ENCODE measurements at places on chromosomes 3 and 15. TPM values are rescaled to one million over a fixed set of nuclear protein-coding genes. Genes with fewer than 3 reads are reported as not detected.

RAD54L2 gene
- 24.1 TPM for total RNA-seq

KLF15 gene
- total RNA-seq, result not detected

CLRN1 gene
- total RNA-seq, result not detected

C3orf52 gene
- total RNA-seq, result 3.3 TPM

TMEM108 gene
- not detected for total RNA-seq

GRIP2 gene
- total RNA-seq, result not detected

ERICH6 gene
- not detected for total RNA-seq

ZPLD1 gene
- total RNA-seq, result not detected

LCTL gene
- not detected for total RNA-seq

SCG3 gene
- not detected for total RNA-seq

DNA sequence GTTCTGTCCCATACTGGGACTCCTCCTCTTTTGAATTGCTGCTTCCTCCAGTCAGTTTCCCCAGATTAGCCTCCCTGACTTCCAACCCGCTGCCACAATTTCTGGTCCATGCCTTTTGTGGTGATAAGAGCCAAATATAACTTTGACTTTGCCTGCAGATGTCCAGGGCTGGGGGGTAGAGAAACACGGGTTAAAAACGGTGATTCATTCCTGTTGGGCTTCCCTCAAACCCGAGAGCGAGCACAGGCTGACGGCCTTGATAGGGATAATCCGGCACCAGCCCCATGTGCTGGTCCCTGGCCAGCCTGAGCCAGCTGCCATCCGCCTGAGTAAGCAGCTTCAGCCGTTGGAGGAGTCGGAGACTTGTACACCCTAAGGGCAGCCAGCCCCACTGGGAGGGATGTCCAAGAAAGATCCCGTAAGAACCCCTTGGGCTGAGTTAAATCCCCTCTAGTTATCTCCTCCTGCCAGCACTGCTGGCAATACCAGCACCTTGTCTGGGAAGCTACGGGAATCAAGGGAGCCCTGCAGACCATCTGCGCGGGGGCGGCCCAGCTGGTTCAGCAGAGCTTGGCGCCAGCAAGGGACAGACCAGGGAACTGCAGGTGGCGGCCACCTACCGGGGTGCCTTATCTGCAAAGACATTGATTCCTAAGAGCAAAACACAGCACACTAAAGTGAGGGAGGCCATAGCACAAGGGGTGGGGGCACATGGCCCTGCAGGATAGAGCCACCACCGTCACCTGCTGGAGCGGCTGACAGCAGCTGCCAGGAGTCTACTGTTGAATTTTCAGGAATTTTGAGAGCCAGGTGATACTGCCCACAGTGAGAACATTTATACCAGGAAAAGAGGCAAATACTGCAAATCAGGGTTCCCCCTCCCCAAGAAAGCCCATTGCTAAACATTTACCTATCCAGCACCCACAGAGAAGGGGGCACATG is 18.1 kb downstream of the CSPG4 start:
- no peak overlapping the region for H3K4me3 ChIP-seq
- H3K36me3 ChIP-seq, result no peaks in the 10 kb centered on the region
- H3K27me3 ChIP-seq, result peaks cover 7% of the 10 kb centered on the region
- H3K27ac ChIP-seq, result no peak overlapping the region
- peak; percentile 49 for DNase-seq

GRCh38 chr15:68445351-68445750 is 13.4 kb upstream of the ITGA11 start:
- DNase-seq, result no peak
- H3K27me3 ChIP-seq, result peaks cover 29% of the 10 kb centered on the region
- H3K4me1 ChIP-seq, result no peaks in the 10 kb centered on the region
- no peaks in the 10 kb centered on the region for H3K36me3 ChIP-seq
- H3K4me3 ChIP-seq, result no peak overlapping the region

GRCh38 chr3:11072631-11073030 is 80.1 kb downstream of the SLC6A1 start:
- peaks cover 30% of the 10 kb centered on the region for H3K27me3 ChIP-seq
- DNase-seq, result no peak
- no peaks in the 10 kb centered on the region for H3K4me1 ChIP-seq
- no peak overlapping the region for H3K4me3 ChIP-seq
- H3K36me3 ChIP-seq, result no peaks in the 10 kb centered on the region

DNA sequence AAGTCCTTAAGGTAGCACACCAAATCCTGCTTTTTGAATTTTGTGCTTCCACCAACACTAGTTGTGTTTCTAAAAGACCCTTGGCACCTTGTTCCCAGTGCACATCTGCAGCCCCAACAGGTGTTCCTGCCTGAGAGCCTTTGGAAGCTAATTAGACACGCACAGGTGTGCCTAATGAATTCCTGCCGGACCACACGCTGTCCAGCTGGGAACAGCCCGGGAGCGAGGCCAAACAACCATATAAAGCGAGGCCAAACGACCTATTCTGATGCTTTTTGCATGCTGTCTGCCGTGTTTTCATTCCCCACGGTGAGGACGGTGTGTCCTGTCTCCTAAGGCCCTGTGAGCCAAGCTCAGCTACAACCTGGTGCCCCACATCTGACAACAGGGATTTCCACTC is 99.5 kb downstream of the ATG7 start:
- no peak overlapping the region for H3K4me3 ChIP-seq
- peaks cover 8% of the 10 kb centered on the region for H3K36me3 ChIP-seq
- no peak overlapping the region for H3K27ac ChIP-seq
- H3K4me1 ChIP-seq, result no peaks in the 10 kb centered on the region

- peaks cover 2% of the 10 kb centered on the region for H3K27me3 ChIP-seq
- no peak overlapping the region for H3K4me3 ChIP-seq
- no peaks in the 10 kb centered on the region for H3K36me3 ChIP-seq
- no peak overlapping the region for H3K27ac ChIP-seq
- H3K4me1 ChIP-seq, result no peaks in the 10 kb centered on the region
Observed at GRCh38 chr3:176861137-176861536, 336.1 kb downstream of the TBL1XR1 start.

GRCh38 chr3:171178714-171179113 is 152.2 kb upstream of the SLC2A2 start:
- H3K27ac ChIP-seq, result peak overlapping the region; percentile 25
- H3K4me1 ChIP-seq, result peaks cover 42% of the 10 kb centered on the region
- H3K4me3 ChIP-seq, result no peak overlapping the region
- H3K36me3 ChIP-seq, result peaks cover 30% of the 10 kb centered on the region
- H3K27me3 ChIP-seq, result no peaks in the 10 kb centered on the region

- H3K27me3 ChIP-seq, result peaks cover 4% of the 10 kb centered on the region
- H3K27ac ChIP-seq, result no peak overlapping the region
- no peaks in the 10 kb centered on the region for H3K4me1 ChIP-seq
- no peak for DNase-seq
- no peak overlapping the region for H3K4me3 ChIP-seq
Observed at GRCh38 chr15:60616147-60616546, 137.2 kb upstream of the ICE2 start.

DNA sequence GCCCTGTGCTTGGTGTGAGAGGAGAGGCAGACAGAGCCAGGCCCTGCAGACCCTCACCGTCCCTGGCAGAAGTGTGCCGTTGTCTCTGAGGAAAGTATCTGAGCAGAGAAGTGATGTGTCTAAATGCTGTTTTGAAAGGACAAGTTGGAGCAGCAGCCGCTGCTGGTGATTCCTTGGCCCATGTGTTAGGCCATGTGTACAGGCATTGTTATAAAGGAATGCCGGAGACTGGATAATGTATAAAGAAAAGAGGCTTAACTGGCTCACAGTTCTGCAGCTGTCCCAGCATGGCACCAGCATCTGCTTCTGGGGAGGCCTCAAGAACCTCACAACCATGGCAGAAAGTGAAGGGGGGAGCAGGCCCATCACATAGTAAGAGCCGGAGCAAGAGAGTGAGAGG is 334.6 kb upstream of the ATP10A start:
- H3K4me1 ChIP-seq, result no peaks in the 10 kb centered on the region
- H3K4me3 ChIP-seq, result no peak overlapping the region
- H3K36me3 ChIP-seq, result no peaks in the 10 kb centered on the region
- no peaks in the 10 kb centered on the region for H3K27me3 ChIP-seq
- no peak overlapping the region for H3K27ac ChIP-seq

DNA sequence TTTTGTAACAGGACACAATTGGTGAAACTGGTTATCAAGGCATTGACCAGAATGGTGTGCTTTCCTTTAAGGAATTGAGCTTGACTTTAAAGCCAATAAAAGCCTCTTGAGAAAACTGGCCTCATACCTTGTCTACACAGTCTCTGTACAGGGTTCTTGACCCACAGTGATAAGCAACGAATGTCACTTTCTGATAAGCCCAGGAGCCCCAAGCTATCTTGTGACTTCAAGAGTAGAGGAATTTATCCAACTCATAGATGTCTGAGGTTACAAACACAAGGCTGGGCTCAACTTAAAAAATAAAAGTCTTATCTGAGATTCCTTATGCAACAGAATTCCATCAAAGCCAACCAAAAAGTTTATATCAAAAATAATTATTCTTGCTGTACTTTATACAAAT is 212.1 kb downstream of the GBE1 start:
- no peak overlapping the region for H3K27ac ChIP-seq
- H3K4me3 ChIP-seq, result no peak overlapping the region
- H3K36me3 ChIP-seq, result peaks cover 25% of the 10 kb centered on the region
- H3K27me3 ChIP-seq, result no peaks in the 10 kb centered on the region
- no peaks in the 10 kb centered on the region for H3K4me1 ChIP-seq

- no peaks in the 10 kb centered on the region for H3K4me1 ChIP-seq
- no peak for DNase-seq
- no peak overlapping the region for H3K27ac ChIP-seq
- H3K36me3 ChIP-seq, result no peaks in the 10 kb centered on the region
Observed at GRCh38 chr3:160105907-160106584, 117.4 kb downstream of the IL12A start.

GRCh38 chr15:34336991-34337556 is 507 bp downstream of the SLC12A6 start:
- H3K27me3 ChIP-seq, result no peaks in the 10 kb centered on the region
- DNase-seq, result peak; percentile 54
- H3K27ac ChIP-seq, result peak overlapping the region; percentile 95
- H3K4me3 ChIP-seq, result peak overlapping the region; percentile 99

DNA sequence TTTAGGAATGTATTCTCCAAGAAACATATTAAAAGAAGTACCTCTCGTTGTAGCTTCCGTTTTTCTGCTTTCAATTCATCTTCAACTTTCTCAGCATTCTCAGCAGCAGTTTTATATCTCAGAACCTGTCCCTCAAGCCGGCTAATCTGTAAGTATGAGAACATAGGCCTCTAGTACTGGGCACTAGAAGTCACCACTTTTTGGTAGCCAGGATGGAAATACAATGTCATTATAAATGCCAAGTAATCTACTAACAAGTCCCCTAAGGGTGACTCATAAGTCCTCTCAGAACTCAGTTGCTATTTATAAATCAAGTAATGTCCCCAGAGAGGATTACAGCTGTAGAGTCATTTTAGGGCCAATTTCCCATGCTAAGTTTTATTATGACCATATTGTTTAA is 61.1 kb downstream of the MLH1 start:
- H3K27ac ChIP-seq, result peak overlapping the region; percentile 92
- peaks cover 44% of the 10 kb centered on the region for H3K36me3 ChIP-seq
- H3K4me1 ChIP-seq, result peaks cover 21% of the 10 kb centered on the region
- DNase-seq, result no peak
- H3K27me3 ChIP-seq, result no peaks in the 10 kb centered on the region

GRCh38 chr3:104108522-104108921 is 1258.2 kb upstream of the ALCAM start:
- no peak for DNase-seq
- H3K4me3 ChIP-seq, result no peak overlapping the region
- H3K27ac ChIP-seq, result no peak overlapping the region
- no peaks in the 10 kb centered on the region for H3K4me1 ChIP-seq
- no peaks in the 10 kb centered on the region for H3K27me3 ChIP-seq

DNA sequence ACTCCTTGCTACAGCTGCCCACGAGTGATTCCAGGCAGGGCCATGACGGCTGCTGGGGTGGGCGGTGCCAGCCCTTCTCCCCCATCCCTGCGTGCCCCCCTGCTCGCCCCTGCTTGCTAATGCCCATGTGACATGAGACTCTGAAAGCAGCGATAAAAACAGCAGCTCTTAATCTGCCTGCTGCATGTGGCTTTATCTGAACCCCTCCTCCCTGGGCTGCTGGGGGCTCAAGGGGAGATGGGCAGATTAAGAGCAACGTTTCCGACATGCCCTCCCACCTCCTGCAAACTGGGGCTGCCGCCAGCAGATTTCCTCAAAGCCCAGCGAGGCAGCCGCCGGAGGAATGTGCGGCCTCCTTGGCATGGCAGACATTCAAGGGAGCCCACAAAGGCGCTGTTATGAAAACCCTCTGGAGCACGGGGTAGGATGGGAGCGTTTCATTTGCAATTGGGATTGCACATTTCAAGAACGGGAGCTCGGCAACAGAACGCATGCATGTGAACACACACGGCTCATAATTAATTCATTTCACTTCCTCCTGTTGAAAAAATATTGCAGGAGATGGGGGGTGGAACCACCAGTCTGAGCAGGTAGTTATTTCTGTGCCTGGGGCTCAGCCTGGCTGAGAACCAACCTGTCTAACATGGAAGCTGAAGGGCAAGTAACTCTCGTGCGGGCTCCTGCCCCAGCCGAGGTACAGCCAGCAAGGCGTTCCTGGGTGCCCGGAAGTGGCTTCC is 504.2 kb upstream of the PROK2 start:
- peak; percentile 42 for DNase-seq
- no peaks in the 10 kb centered on the region for H3K36me3 ChIP-seq
- peaks cover 16% of the 10 kb centered on the region for H3K4me1 ChIP-seq
- H3K27me3 ChIP-seq, result peaks cover 12% of the 10 kb centered on the region
- no peak overlapping the region for H3K27ac ChIP-seq

GRCh38 chr3:159929171-159930141 is 59.2 kb upstream of the IL12A start:
- H3K4me1 ChIP-seq, result no peaks in the 10 kb centered on the region
- peaks cover 1% of the 10 kb centered on the region for H3K36me3 ChIP-seq
- H3K27me3 ChIP-seq, result no peaks in the 10 kb centered on the region
- DNase-seq, result no peak
- no peak overlapping the region for H3K4me3 ChIP-seq

- no peak for DNase-seq
- H3K27me3 ChIP-seq, result no peaks in the 10 kb centered on the region
- no peak overlapping the region for H3K4me3 ChIP-seq
- peaks cover 59% of the 10 kb centered on the region for H3K4me1 ChIP-seq
- no peak overlapping the region for H3K27ac ChIP-seq
- H3K36me3 ChIP-seq, result peaks cover 10% of the 10 kb centered on the region
Observed at GRCh38 chr3:188437926-188438325, 284.0 kb downstream of the LPP start.

DNA sequence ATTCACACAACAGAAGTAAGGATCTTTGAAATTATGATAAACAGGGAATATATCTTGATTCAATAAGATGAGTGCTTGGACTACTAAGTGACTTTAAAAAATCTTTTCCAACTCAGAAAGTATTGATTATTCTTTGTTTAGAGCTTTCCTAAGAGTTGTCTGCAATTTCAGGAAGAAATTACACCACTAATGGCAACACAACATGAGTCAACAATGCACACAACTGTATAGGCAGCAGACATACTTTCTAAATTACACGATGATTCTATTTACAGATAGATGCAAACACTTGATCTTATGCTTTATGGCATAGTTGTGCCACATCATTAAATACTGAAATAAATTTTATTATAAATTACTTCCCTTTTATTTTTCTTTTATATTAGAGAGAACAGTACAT is 4.4 kb downstream of the NAA50 start:
- peaks cover 63% of the 10 kb centered on the region for H3K4me1 ChIP-seq
- no peak for DNase-seq
- peaks cover 41% of the 10 kb centered on the region for H3K36me3 ChIP-seq
- H3K27me3 ChIP-seq, result no peaks in the 10 kb centered on the region

GRCh38 chr15:68697711-68698690 is 119.2 kb downstream of the CORO2B start:
- H3K27me3 ChIP-seq, result peaks cover 3% of the 10 kb centered on the region
- no peak overlapping the region for H3K4me3 ChIP-seq
- H3K4me1 ChIP-seq, result peaks cover 5% of the 10 kb centered on the region

All from activated CD8-positive, alpha-beta T cell treated with anti-CD3 and anti-CD28 coated beads for 36 hours (primary cell).